ENCODE measurements at places on chromosomes 16 and 17.
A peak's percentile ranks its signal among the peaks of the same experiment; 100 is the strongest.

DNA sequence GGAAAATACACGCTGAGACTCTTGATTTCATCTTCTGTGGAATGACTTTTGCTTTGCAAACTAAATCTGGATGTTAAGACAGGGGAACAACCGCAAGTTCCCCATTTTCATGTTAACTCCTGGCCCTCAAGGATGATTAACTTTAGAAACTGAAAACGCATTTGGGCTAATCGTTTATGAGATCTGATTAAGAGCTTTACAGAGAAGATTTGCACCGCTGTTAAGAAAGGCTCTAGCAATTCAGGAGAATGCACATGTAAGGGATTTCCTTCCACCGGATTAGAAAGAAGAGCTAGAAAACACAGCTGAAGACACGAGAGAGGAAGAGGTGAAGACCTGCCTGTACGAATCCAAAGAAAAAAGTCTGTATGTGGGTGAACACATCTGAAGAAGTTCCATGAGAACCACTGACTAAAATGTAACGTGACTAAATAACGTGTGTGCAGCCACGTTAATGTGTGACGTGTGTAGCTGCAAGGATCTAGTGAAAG is 106.4 kb downstream of the YPEL2 start:
- DNase-seq = no peak

- DNase-seq = no peak
Measured at GRCh38 chr17:77106874-77107358, 33.9 kb upstream of the SEC14L1 start.

DNA sequence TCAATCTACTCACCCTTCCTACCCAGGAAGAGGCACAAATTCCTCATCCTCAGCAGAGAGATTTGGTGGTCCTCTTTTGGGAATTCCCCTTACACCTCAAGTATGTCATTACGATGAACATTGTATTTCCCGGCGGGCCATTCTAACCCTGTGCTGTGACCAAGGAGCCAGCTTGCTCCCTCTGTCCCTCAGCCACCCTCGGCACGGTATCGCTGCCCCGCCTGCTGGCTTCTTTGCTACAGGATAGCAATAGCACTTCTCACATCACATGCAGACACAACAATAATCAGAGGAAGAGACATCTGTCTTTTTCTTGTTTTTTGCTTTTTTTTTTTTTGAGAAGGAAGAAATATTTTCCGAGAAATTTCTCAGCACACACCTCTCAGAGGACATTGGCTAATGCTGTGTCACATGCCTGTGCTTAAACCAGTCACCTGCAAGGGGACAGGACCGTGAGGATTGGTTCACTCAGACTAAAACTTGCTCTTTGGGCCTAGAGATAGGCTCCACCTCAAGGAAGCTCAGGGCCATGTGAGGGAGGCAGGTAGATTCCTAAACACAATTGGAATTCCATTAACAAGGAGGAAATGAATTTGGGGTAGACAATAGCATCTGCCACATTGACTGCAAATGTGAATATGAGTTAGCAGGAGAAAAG is 41.2 kb downstream of the TMC5 start:
- DNase-seq = no peak

GRCh38 chr17:70691150-70691549 is 521.8 kb downstream of the KCNJ2 start:
- no peak for DNase-seq

DNA sequence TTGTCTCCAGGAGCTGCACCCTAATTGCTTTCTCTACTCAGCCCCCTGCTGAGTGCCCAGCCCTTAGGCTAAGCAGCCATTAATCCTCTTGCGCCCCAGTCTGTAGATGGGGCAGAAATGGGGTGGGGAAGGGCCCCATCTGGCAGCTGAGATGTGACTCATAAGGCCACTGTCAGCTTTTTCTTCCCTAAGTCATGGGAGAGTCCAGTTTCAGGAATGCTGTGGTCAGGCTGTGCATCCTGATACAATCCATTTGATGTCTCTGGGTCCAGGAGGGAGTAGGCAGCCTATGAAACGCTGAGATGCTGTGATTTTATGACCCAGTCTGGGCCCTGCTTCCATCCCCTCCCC is 12.3 kb downstream of the PLXDC1 start:
- no peak for DNase-seq

- DNase-seq = no peak
Measured at GRCh38 chr16:13926464-13926863, 6.5 kb downstream of the ERCC4 start.

GRCh38 chr17:67082107-67082506 is 37.8 kb downstream of the CACNG1 start:
- DNase-seq = no peak

- no peak for DNase-seq
Measured at GRCh38 chr17:6071528-6072065, 1.4 kb downstream of the WSCD1 start.

DNA sequence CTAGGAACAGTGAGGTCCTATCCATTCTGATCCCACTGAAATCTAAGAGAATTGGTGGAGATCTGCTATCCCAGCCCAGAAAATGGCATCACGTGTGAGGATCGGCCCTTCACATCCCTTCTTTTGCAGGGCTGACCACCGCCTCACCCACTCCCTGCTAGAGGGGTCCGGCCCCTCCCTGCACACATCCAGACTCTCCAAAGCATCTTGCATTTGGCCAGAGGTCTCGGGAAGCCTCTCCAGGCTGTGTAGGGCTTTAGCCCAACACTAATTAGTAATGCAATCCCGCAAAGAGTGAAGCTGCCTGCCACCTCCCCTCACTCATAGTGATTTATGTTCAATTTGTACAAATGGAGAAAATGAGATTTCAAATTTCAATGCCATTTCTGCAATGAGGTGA is 434.4 kb upstream of the ZFHX3 start:
- DNase-seq = no peak

- peak; percentile 85 for DNase-seq
Measured at GRCh38 chr17:81967533-81968395, 6.8 kb upstream of the NOTUM start.

DNA sequence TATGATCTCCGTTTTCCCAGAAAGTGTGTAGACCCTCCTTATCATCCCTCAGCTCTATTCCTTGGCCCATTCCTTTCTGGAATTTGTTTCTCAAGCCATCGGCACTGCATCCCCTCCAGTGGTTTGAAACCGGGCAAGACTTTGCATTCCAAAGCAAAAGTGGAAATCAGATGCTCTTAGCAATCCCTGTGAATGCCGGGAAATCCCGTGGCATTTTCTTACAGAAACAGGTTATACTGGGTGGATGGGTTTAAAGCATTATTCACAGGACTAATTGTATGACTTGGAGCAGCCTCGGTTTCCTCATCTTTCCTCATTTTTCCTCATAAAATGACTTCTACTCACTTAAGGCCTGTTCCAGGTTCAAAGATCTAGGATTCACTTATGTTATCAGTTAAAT is 52.0 kb downstream of the MAP2K6 start:
- no peak for DNase-seq

DNA sequence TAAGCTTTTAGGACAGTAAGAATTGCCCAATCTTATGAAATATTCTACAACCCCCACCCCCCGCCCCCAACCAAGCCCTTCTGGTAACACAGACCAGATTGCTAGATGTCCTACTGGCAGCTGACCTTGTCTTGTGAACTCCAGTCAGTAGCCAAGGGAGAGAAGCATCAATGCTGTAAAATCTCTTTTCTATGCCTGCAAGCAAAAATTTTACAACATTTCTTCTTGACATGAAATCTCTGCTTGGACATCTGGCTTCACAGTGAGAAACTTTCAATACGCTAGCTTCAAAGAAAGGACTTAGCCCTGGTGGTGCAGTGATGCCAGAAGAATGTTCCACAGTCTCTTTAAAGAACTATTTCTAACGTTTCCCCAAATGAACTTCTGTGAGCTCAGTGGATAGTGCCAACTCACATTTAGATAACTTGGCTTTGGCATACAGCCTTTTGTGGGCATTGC is 169.3 kb upstream of the AXIN2 start:
- no peak for DNase-seq

DNA sequence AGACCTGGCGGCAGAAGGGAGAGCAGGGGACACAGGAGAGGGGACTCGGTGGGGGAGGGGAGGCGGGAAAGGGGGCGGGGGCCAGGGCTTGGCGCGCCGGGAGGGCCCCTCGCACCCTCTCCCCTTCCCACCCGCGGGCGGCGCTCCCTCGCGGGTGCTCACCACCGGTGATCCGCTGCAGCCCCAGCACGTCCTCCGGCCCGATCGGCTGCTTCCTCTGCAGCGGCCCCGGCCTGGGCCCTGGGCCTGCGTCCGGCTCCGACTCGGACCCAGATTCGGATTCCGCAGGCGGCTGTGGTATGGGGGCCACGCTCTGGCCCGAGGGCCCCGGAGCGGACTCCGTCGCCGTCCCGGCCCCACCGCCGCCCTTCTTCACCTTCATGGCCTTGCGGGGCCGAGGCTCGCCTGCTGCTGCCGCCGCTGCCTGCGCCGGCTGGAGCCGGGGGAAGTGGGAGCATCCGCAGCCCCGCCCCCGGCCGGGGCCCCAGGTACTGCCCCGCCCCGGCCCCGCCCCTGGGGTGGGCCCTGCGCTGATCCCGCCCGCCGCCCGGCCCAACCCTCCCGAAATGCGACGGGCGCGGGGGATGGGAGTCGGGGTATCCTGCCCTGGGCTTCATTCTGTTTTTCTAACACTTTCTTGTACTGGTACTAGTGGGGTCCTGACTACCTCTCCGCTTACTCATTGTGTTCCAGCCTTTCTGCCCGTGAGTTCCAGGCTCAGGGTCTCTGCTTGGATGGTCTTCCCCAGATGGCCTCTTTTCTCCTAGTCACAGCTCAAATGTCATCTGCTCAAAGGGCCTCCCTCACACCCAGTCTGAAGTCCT is at the start of gene UNC119:
TSS of gene UNC119 (minus strand) at position 449 of the 824 bp plus-strand sequence. CDS start at position 382, 67 bp downstream.
- DNase-seq = peak; percentile 64

DNA sequence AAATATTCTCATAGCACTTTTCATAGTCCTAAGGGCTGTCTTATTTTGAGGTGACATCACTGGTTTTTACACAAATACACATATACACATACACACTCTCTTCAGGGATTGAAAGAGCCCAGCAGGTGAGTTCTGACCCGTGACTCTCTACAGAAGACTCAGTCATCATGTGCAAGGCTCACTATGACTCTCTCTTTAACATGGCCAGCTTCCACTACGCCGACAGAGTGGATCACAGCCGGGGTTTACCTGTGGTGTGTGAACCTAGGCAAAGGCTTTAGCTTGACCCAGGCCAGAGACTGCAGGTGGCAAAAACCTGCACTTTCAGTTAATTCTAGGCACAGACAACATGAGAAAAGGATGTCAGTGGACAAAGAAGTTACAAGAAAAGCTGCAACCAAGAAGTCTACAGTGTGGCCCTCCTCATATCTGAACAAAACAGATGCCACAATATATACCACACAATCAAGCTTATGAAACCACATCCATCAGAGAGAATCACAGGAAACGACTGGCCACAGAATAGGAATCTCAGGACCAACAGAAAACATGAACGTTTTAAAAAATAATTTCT is 56.5 kb downstream of the CYTH1 start:
- no peak for DNase-seq

DNA sequence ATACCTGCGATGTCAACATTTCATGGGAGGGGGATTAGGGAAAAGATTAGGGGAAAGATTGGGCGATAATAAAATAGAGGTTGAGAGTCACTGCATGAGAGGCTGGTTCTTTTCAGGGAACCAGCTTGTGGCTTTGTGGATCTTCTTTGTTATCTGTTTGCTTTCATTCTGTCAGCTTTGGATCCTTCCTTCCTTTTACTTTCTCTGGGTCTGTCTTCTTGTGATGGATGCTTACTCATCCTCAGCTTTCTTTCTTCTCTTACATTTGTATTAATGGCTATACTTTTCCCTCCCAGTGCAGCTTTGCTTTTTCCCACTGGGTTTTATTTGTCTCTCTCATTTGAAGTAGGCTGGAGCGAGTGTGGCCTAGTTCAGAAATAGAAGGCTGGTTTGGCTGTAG is 47.1 kb downstream of the RPTOR start:
- no peak for DNase-seq

GRCh38 chr16:71515026-71515425 is 11.2 kb upstream of the CHST4 start:
- DNase-seq = no peak

DNA sequence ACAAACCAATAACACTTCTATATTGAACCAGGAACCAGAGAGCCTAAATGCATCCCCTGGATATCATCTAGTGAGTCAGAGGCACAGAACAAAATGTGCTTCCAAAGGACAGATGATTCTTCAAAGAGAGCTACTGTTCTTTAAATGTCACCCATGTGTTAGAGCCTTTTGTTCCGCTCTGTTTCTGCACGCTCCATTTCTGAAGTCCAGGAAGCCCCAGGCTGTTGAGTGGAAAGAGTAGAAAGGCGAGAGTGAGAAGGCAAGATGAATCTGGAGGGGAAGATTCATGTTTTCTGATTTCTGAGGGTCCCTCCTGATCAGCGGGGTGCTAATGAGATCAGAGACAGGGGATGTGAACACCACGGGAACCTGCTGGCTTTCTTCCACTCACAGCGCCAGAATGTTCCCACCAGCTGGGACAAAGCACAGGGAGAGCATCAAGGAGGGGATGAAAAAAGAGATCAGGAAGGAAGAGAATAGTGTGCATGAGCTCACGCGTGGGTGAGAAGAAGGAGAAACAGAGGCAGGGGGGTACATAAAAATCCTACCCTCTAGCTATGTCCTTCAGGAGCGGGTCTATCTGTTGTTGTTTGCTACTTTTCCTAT is 559.9 kb upstream of the HSBP1 start:
- no peak for DNase-seq

DNA sequence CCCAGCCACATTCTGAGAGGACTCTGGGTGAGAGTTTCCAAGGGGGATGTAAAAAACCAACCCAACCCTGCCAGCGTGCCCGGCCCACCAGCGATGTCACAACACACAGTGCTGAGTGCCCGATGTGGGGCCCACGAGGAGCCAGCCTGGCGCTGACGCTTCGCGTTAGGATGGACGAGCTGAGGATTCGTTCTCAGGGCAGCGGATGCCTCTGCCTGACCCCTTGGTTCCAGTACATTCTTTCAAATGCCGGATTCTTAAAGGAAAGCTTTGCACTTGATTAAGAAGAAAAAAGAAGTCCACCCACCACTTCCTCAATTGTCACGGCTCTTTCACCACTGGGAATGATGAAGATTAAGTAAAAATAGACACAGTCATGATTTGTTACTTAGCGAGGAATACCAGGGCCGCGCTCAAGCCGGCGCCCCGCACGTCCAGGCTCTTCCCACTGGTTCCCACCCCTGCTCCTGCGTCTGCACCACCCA is 79.4 kb downstream of the IRF8 start:
- DNase-seq = no peak

- DNase-seq = no peak
Measured at GRCh38 chr16:1980770-1981087, 540 bp downstream of the NOXO1 start.

DNA sequence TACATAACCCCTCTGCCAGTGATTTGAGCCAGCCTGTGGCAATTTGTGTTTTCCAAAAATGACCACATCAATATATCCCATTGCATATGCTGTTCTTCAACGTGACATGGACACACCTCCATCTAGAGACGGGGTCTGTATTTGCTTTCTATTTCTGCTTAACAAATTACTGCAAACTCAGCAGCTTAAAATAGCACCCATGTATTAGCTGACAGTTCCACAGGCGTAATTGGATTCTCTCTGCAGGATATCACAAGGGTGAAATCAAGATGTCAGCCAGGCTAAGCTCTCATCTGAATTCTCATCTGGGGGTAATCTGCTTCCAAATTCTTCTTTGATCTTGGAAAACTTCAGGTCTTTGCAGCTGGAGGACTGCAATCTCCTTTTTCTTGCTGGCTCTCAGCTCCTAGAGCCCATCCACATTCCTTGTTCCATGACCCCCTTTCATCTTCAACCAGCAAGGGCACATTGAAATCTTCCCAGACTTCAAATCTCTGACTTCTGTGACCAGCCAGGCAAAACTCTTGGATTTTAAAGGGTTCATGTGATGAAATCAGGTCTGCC is 8.2 kb downstream of the KRT9 start:
- no peak for DNase-seq

- DNase-seq = no peak
Measured at GRCh38 chr17:41942626-41943373, 12.4 kb downstream of the ODAD4 start.

Data from large intestine (tissue), 12 donors.